Smooth muscle cell of bladder (primary cell): ENCODE measurements at places on chromosomes 4 and X. TPM values are rescaled to one million over a fixed set of nuclear protein-coding genes. Genes with fewer than 3 reads are reported as not detected.

RAB9B gene
- 0.43 and 1.2 TPM in 2 replicates for total RNA-seq

C4orf51 gene
- not detected in 2 replicates for total RNA-seq

LRPAP1 gene
- total RNA-seq, result 105 and 164 TPM in 2 replicates

ETNPPL gene
- not detected in 2 replicates for total RNA-seq

TEX11 gene
- total RNA-seq, result 0.09 TPM in 1 of 2 replicates, not detected in the other

GLRA3 gene
- 0.14 TPM in 1 of 2 replicates, not detected in the other for total RNA-seq
